Erythroblast (primary cell): ENCODE measurements at places on chromosomes 12 and 14.
A peak's percentile ranks its signal among the peaks of the same experiment; 100 is the strongest.

DNA sequence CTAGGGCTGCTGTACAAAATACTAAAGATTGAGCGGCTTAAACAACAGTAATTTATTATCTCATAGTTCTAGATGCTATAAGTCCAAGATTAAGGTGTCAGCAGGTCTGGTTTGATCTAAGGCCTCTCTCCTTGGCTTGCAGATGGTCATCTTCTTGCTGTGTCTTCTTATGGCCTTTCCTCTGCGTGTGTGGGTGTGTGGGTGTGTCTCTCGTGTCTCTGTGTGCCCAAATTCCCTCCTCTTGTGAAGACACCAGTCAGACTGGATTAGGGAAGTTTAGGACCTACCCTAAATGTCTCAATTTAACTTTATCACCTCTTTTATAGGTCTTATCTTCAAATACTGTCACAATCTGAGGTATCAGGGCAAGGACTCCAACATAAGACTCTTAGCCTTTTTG is 28.3 kb downstream of the DDHD1 start:
- peak; percentile 13 for DNase-seq

DNA sequence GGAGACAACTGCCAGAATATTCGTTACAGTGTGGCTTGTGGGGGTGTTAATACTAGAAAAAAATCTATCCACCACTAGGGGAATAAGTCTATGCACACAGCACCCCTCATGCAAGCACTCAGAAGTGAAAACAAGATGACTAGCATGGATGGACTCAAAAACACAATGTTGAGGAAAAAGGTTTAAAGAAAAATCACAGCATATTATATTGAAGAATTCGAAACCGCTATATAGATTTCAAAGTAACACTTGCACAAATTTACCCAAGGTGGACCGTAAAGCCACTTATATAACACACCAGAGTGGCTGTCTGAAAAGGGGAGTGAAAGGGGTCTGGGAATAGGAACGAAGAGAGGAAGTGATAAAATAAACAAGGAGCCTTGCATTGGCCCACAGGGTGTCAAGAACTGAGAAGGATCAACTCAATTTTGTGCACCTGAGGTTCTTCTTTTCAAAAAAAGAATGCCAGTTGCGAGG is 544 bp downstream of the ABCD4 start:
- peak; percentile 67 for DNase-seq

- peak; percentile 6 for DNase-seq
Measured at GRCh38 chr12:22856178-22856577, 231.2 kb downstream of the ETNK1 start.

- DNase-seq, result no peak
Measured at GRCh38 chr12:77372026-77372425, 306.7 kb upstream of the E2F7 start.

GRCh38 chr14:60722357-60723115 is 1.6 kb downstream of the SIX4 start:
- peak; percentile 27 for DNase-seq

DNA sequence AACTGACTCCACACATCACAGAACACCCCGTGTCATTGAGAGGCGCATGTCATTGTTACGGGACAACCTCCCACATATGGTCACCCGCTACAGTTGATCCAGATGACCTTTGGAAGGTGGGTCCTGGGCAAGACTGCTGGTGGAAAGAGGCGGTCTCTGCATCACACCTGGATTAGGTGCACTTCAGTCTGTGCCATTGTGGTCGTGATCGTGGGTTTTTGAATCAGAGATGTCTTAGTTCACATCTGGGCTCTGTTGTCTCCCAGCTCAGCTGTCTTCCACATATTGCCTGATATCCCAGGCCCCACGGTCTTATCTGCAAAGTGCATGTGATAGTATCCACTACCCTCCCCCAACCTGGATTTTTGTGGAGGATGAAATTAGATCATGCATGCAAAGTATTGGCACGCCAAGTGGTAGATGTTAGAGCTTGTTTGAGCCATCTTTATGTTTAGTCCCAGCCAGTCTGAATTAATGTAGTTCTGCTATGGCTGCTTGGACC is 208.7 kb upstream of the FOXN3 start:
- peak; percentile 18 for DNase-seq

- no peak for DNase-seq
Measured at GRCh38 chr14:69960296-69960695, 81.1 kb downstream of the SMOC1 start.

DNA sequence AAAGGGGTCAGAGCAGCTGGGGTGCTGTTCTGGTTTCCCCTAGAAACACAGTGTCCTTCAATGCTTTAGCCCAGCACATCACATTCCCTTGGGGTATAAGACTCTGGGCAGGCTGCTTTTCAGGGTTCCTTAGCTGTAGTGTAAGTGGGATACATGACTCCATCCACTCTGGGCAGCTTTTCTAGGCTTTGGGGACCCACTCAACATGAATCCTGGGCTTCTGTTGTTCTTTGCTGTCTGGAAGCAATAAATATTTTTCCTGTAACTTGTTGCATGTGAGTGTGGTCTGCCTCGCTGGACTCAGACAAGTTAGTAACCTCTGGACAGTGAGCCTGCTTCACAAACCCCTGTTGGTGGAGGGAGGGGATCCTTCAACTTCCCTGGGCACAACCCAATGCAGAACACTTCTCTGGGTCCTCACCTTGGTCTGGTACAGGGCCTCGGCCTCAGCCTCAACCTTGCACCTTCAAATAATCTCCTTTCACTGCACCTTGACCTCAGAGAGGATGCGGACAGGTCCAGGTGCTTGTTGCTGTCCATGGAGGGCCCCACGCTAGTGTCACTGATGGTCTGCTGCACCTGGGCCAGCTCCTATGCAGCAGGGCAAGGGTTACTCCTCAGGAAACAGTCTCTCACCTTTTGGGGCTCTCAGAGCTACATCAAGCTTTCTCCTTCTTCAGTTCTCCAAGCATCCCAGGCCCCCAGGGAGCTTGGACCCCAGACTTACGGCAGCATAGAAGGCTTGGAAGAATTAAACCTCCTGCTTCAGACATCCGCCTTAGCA is 13.5 kb upstream of the KRT73 start:
- DNase-seq, result no peak

- no peak for DNase-seq
Measured at GRCh38 chr14:22561661-22562579, 27.1 kb downstream of the DAD1 start.

GRCh38 chr12:99035803-99036202 is 390.7 kb downstream of the APAF1 start:
- no peak for DNase-seq
